Stimulated activated naive CD8-positive, alpha-beta T cell treated with anti-CD3 and anti-CD28 coated beads, Interleukin-15, amount 100 ng/mL, for 72 hours (primary cell): ENCODE measurements at places on chromosomes 6 and 20.
A peak's percentile ranks its signal among the peaks of the same experiment; 100 is the strongest.

DNA sequence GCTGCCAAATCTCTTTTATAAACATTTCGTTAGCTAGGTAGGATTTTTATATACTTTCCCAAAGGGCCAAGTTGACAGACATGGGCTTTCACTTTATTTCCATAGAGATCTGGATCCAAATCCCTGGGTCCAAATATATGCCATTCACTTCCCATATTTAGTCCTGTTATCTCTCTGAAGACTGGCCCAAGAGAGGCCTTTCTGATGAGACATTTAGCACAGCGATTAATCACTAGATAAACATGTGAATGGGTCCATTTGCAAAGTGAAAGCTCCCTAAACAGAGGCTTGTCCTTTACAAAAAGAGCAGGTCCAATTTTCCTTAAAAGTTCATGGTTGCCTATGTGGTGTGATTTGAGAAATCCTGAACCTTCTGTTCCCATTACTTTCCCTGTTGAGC is 132.6 kb downstream of the TRMT11 start:
- DNase-seq: no peak

- no peak for DNase-seq
These were observed 115.4 kb downstream of the SCAF8 start for GRCh38 chr6:154848580-154848979.

GRCh38 chr6:37221585-37222124 is 35.9 kb upstream of the TBC1D22B start:
- DNase-seq: no peak

- DNase-seq: no peak
These were observed 1102.8 kb upstream of the FLRT3 start for GRCh38 chr20:15440049-15440820.

- DNase-seq: no peak
These were observed 413.2 kb upstream of the GJE1 start for GRCh38 chr6:141719476-141719875.

DNA sequence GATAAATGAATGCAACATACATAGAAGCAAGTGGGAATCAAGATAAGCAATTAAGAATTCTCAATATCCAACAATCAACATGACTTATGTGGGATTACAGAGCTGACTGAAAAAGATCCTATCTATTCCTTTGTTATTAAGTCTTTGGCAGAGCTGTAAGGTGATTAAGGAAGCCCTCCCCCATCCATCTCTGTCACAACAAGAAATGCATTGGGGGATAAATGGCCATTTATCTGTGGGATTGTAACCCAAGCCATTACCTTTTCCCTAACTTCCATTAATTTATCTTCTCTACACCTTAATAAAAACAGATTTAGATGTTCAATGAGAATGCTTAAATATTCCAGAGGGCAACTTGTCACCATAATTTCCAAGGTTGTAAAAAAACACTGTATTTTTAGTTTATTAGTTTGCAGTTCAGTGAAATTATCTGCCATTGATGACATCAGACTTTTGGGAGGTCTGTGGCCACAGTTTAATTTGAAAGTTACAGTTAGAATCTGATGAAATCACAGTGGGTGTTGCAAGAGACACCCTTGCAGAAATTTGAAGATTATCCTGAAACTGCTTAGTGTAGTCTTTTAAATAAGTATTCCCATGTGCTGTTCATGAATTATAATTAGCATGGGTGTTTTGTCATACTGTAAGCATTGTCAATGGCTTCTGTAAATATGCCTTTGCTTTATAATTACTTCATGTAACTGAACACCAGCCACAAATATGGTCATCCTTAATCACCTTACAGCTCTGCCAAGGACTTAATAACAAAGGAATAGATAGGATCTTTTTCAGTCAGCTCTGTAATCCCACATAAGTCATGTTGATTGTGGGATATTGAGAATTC is 49.4 kb upstream of the FYN start:
- peak; percentile 18 for DNase-seq

GRCh38 chr6:52733172-52733571 is 30.1 kb downstream of the GSTA2 start:
- DNase-seq: no peak

DNA sequence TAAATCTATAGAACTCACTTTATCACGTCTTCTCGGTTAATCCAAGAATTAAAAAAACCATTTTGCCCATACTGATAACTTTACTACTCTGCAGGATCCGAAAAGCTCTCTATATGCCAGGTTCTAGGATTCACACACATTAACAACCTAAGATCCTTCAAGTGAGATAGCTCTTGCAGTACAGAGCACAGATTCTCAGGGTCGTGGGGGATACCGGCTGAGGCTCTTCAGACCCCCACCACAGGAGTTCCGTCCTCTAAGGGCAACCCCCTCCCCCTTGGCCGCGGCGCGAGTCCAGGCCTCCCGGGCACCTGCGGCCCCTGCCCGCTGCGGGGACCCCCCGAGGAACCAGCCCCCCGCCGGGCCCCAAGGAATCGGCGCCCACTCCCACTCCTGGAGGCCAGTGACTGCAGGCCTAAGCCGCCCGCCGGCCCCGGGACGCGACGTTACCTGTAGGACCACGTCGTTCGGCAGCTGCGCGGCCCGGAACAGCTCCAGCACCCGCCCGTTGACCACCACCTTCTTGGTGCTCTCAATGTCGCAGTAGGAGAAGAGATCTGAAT is 892 bp downstream of the REPS1 start:
- no peak for DNase-seq

- DNase-seq: no peak
These were observed 110.1 kb downstream of the ERMARD start for GRCh38 chr6:169861431-169862042.

DNA sequence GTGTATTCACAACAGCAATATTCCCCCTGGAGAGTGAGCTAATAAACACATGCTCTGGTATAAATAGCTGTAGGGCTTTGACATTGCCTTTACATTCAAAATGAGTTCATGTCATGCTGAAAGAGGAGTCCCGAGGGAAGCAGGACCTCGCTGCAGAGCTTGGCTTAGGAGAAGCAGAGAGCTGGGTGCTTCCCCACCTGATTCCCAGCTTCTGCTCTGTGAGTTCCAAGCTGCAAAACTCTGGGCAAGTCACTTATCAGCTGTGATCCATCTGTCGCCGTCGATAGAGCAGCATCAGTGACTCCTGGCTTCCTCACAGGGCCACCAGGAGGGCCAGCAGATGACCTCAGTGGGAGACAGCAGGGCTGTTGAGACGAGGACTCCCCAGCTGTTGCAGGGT is 241.8 kb downstream of the ANKRD60 start:
- no peak for DNase-seq

DNA sequence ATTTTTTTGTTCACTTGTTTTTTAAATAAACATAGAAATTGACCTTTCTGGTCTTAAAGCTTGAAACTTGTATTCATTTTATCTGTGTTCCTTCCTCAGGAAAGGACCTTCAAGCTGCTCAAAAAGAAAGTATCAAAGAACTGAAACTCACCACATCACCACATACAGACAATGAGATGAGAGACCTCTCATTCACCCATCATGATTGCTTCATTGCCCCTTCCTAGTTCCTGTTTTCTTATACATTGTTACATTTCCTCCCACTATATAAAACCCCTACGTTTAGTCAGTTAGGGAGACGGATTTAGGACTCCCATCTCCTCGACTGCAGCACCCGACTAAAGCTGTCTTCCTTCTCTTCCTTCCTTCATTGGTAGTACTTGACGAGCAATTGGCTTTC is 180.5 kb upstream of the OPRM1 start:
- DNase-seq: no peak
